Caki2 (cell line): ENCODE measurements at places on chromosomes 7 and 10. TPM values are rescaled to one million over a fixed set of nuclear protein-coding genes. Genes with fewer than 3 reads are reported as not detected.

FFAR4 gene
- total RNA-seq: not detected in 2 replicates

PPA1 gene
- 182 and 204 TPM in 2 replicates for total RNA-seq

VPS37D gene
- 4.5 and 12.9 TPM in 2 replicates for total RNA-seq

MRLN gene
- not detected in 2 replicates for total RNA-seq

PRSS58 gene
- total RNA-seq: not detected in 2 replicates

MYO1G gene
- not detected in 2 replicates for total RNA-seq

DYDC1 gene
- total RNA-seq: not detected in 2 replicates

LRRTM3 gene
- not detected in 2 replicates for total RNA-seq

GIMAP7 gene
- not detected in 2 replicates for total RNA-seq

GRCh38 chr7:66323114-66323796 is 118.1 kb downstream of the TPST1 start:
- no peak for DNase-seq

DNA sequence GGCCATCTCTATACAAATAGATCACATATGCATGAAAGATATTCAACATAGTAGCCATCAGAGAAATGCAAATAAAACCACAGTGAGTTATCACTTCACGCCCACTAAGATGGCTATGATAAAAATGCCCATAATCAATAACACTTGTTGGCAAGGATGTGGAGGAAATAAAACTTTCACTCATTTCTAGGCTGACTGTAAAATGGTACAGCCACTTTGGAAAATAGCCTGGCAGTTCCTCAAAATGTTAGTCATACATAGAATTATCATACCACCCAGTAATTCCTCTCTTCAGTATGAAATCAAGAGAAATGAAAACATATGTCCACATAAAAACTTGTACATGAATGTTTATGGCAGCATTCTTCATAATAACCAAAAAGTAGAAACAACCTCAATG is 324.9 kb downstream of the LRRTM3 start:
- DNase-seq: no peak

DNA sequence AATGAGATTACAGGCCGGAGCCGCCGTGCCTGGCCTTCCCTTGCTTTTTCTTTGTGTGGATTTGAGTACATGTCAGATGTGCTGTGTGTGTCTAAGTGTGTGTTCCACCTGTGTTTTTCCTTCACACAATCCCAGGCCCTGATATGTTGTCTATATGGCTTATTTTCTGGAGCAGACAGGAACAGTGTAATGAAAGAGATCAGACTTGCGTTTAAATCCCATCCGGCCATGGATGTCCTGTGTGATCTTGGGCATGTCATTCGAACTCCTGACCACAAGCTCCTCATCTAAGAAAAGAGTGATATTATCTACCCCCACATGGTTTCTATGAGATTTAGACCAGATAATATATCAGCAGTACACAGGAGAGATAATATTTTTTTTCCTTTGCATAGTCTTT is 37.2 kb downstream of the APBB1IP start:
- no peak for DNase-seq

DNA sequence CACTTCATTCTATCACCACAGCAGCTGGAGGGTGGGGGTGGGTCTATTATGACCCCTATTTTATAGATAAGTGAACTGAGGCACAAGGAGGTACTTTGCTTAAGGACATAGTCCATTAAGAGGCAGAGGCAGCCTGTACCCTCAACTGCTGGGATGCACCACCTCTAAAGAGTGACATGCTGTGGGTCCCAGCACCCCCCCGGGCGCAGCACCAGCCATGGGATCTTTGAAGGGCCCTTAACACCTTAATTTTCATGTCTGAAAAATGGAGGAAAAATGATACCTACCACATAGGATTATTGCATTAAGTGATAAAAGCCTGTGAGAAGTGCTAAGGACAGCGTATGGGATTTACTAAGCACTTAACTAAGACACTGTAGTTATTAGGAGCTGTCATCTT is 15.4 kb downstream of the ADCYAP1R1 start:
- no peak for DNase-seq

- DNase-seq: peak; percentile 93
Observed at GRCh38 chr7:30348083-30348560, 63.7 kb downstream of the ZNRF2 start.

DNA sequence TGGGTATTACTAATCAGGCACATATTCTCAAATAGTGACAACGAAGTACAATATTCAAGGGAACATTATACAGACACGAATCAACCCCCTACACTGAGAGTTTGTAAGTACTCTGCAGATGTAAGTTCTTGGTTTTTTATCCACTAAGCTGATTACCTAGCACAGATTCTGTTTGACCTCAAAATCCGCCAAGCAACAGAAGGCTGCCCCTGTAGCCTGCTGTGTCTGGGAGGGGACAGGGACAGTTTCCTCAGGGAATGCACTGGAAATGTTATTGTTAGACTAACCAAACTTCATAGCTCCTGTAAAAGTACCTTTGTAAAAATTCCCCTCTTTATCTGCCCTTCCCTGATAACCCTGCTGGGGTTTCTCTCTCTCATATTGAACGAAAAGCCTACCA is 45.2 kb upstream of the ZRANB1 start:
- DNase-seq: no peak

DNA sequence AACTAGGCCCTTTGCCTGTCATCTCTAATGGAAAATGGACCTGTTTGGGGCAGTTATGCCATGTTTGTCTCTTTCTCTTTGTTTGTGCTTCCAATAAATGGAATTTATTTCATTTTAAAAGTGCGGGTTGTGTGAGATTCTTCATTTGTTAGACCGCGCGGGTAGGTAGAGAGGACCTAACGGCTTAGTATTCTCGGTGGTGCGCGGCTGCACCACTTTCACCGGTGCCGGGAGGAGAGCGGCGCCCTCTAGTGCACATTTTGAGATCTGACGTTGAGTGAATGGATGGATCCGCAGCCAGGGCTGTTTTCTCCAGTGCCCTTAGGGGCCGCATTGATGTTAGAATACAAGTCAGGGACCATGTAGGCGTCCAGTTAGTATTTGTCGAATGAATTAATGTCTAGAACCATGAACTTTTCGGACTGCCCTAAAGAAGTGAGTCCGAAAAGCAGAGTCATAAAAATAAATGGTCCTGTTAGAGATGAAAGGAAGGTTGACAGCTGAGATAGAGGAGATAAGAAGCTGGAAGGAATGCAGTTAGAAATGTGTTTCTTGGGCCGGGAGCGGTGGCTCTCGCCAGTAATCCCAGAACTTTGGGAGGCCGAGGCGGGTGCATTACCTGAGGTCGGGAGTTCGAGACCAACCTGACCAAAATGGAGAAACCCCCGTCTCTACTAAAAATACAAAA is 29.3 kb upstream of the GIMAP8 start:
- peak; percentile 63 for DNase-seq

- DNase-seq: no peak
Observed at GRCh38 chr7:159042103-159042502, 102.6 kb downstream of the VIPR2 start.

DNA sequence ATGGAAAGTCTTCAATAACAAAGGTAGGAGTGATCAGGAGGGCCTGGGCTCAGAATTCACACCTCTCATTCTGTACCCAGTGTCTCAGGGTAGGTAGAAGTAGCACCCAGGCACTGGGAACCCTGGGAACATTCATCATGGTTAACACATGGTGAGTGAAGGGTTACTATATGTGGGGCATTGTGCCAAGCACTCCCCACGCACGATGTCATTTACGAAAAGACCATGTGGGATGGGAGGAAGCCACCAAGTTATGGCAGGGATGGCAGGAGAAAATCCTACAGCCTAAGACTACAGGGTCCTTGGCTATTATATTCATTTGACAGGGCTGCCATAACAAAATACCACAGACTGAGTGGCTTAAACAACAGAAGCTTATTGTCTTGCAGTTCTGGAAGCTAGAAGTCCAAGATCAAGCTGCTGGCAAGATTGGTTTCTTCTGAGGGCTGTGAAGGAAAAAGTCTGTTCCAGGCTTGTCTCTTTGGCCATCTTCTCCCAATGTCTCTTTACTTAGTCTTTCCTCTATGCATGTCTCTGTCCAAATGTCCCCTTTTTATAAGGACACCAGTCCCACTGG is 27.7 kb upstream of the DDIT4 start:
- no peak for DNase-seq

- no peak for DNase-seq
Observed at GRCh38 chr7:71112436-71112835, 19.5 kb upstream of the GALNT17 start.

GRCh38 chr10:22932626-22933370 is 4.9 kb downstream of the ARMC3 start:
- DNase-seq: no peak

GRCh38 chr7:76380623-76380966 is 21.8 kb upstream of the YWHAG start:
- no peak for DNase-seq

DNA sequence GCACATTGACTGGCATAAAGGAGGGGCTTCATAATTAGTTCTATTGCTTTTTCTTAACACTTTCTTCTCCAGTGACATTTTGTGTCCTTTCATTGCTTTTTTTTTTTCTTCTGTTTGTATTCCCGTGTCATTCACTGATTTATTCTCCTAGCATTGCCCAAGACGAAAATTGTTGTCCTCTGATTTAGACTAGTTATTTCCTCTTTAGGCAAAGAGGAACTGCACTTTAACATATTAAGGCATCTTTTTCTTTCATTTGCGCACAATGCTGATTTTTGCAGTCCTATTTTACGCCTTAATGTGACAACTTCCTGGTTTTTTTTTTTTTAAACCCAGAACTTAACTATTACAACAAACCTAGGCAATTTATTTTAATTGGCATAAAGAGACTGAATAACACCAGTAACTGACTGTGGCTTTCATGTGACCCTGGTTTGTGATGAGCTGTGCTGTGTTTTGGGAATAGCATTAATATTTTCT is 39.7 kb downstream of the ARID5B start:
- DNase-seq: no peak

DNA sequence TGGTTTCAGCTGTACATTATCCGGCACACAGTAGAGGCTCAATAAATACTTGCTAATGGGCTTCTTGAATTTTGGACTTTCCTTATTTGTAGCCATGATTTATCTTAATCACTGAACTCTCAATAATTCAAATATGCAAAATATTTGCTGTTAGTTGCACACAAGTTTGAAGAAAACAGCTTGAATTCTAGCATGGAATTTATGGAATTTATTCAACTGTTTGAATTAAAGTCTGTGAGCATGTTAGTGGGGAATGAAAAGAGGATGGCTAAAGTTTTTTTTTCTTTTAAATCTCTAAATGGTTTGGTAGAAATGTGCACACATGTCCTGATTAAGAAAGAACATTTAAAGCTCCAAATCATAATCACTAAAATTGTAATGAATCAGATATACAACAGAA is 42.5 kb downstream of the SIRT1 start:
- no peak for DNase-seq

DNA sequence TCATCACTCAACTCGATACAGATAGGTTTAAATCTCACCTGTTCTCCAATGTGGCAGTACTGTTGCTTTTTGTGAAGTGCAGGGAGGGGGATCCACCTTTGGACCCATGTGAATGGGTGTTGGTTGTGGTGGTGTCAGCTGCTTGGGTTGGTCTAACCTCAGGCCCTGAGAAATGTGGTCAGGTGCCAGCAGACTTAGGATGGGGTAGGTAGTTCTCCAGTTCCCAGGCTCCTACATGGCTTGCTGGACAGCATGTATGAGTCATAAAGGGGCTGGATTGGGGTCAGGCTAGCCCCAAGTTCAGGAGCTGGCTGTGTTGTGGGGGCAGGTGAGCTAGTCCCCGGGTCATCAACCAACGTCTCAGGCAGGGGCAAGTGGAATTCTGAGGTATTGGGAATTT is 472.6 kb upstream of the CNTNAP2 start:
- DNase-seq: peak; percentile 84

DNA sequence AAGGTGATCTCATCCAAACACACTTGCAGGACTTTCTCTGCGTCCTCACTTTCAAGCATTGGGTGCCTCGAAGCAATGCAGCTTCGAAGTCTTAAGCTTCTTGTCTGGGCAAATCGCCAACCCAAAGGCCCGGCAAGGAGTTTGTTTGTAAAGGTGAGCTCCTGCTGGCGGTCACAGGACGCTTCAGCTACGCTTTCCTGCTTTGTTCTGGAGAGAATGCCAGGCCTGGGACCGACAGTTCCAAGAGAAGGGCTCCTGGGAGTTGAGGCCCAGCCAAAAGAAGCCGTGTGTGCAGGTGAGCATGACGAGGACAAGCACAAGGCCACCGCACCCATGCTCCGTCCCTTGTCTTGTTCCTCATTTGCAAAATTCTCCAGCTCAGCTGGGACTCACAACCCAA is 106.6 kb upstream of the DOCK1 start:
- no peak for DNase-seq

DNA sequence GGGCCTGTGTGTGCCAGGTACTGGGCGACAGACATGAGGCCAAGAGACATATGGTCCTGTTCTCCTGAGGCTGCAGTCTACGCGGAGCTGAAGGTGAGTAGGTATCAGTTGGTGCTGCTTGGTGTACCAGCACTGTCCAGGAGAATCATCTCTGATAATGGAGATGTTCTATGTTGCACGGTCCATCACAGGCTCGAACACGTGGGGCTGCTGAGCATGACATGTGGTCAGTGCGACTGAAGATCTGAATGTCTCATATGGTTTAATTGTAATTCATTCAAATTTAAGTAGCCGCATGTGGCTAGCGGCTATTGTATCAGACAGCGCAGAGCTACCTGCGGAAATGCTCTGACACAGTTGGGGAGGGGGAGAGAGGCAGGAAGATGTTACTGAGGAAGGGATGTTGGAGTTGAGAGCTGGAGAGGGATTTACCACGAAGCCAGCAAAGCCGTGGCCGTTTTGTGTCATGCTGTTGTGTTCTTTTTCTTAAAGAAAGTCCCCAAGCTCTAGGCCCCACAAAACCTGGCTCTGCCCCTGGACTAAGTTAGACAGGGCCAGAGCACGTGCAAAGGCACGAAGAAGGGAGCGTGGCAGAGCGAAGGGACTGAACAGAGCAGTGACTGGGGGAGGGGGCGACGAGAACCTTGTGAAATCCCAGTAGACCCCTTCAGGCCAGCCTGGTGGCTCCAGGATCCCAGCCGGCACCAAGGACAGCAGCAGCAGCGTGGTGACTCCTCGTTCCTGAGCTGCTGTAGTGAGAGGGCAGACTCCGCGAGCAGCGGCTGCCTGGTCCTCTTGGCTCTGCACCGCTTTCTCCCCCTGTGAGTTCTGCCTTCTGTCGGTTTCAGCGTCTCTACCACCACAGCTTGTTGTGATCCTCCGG is 20.0 kb downstream of the SMKR1 start:
- no peak for DNase-seq

DNA sequence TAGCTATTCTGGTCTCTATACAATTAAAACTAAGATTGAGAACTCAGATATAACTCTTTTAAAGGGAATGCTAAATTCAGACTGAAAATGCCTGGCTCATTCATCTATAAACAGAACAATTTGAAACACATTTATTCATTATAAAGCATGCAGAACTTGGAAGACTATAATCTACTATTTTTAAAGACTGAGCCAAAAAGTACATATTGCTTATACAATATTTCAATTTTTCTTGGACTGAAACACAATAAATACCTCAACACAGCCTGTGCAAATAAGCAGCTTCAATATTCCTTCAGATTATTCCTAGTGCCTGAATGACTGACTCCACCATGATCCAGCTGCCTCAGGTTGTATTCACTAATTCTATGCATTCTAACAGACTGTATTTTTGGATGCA is 15.5 kb upstream of the PHYH start:
- no peak for DNase-seq

GRCh38 chr7:69166979-69167516 is 431.2 kb upstream of the AUTS2 start:
- DNase-seq: no peak
